Hindlimb muscle (tissue), 1 donor: ENCODE measurements at places on chromosomes 5 and 9. TPM values are rescaled to one million over a fixed set of nuclear protein-coding genes. Genes with fewer than 3 reads are reported as not detected.

Gene GFPT2
- 10.8 TPM for polyA plus RNA-seq

Gene ADAMTS12
- 18.2 TPM for polyA plus RNA-seq

Gene MEIKIN
- polyA plus RNA-seq: not detected

DNA sequence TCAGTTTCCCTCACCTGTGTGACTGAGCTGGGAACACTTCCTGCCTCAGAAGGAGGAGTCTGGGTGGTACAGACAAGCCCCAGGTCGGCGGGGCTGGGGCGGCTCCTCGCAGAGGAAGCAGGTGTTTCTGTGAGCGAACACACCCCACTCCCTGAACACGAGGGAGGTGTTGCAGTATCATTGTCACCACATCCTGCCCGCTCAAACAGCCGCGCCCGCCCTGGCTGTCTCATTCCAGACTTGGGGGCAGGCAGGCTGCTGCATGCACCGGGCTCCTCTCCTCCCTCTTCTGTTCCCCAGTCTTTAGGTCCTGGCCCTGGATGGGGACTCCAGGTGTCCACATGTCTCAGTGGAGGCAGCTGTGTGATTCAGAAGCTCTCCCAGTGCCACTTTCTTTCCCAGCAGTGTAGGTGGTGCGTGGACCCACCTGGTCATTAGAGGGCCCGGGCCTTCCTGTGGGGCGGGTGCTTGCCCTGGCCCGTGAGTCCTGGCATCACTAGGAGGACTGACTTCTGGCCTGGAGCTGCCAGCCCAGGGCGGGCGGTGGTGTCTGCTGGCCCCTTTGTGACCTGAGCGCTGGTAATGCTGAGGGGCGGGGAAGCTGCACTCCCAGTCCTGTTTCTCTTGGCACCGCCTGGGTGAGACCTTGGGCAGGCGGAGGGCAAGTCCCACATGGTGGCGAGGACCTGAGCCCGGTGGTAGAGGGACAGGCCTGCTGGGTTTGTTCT is 18.3 kb upstream of the PHYHD1 start:
- no peak for DNase-seq

Gene PCDHGB6
- 4.0 TPM for polyA plus RNA-seq

- no peak for DNase-seq
Measured at GRCh38 chr5:94857111-94857510, 238.6 kb downstream of the SLF1 start.
